ENCODE measurements at places on chromosomes 7 and 10.

- DNase-seq, result no peak
Observed at GRCh38 chr10:71366690-71367089, 30.0 kb upstream of the CDH23 start.

DNA sequence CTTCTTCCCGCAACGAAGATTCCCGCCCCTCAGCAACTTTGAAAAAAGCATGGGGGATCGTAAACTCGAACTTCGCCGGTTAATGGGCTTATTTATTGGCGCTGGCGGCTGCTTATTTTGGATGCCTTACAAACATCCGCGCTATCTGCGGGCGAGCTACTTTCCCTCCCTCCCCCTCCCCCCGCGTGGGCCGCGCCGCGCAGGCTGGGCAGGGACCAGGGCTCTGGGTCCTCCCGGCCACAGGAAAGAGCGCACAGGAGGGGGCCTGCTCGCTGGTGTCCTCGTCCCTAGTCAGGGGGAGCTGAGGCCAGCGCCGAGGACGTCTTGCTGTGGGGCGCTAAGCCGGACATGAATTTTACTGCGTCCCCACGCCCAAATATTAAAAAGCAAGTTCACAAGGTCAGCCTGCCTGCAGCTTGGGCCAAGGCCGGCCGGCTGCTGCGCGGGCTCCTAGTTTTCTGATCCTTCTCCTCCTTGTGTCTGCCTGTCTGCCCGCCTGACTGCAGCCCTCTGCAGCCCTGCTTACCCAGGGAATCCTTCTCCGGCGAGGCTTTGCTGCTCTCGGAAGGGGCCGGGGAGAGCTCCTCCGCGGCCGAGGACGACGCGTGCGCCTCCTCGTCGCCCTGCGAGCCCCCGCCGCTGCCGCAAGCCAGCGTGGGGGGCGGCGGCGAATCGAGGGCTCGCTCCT is 1.2 kb downstream of the HOXA10 start:
- no peak for DNase-seq

GRCh38 chr10:103852189-103852711 is 3.1 kb downstream of the SH3PXD2A start:
- no peak for DNase-seq

- no peak for DNase-seq
Observed at GRCh38 chr7:12814107-12814506, 126.7 kb downstream of the ARL4A start.

DNA sequence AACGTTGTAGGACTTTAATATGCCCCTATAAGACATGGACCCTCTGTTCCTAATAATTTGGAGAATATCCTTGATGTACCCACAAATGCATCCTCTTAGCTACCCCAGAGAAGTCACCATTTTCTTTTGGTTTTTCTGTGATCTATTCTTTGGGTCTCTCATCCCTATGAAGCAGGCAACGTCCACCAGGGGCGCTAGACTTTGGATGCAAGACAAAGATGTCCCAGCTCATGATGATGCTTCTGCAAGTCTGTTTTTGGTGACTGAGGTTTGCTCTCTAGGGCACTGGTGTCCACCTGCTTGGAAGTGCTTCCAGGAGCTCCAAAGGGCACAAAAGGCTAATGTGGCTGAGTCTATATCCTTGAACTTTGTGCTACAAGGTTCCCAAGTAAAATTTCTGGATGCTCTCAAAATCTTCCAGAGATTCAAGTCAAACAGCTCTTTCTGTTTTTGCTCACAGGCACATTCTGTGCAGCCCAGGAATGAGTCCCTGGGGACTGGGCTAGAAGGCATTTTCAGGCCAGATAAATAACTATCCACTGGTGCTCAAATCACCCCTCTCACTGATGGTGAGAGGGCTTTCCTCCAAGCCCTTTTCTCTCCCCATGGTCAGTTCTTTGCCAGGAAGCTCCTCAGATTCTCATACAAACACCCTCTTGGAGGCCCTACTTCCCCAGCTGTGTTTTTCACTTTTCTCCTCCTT is 166.4 kb downstream of the C7orf25 start:
- DNase-seq, result peak; percentile 33

- no peak for DNase-seq
Observed at GRCh38 chr10:132162021-132162531, 24.7 kb upstream of the DPYSL4 start.

GRCh38 chr7:25562673-25563182 is 334.4 kb upstream of the NPVF start:
- no peak for DNase-seq

DNA sequence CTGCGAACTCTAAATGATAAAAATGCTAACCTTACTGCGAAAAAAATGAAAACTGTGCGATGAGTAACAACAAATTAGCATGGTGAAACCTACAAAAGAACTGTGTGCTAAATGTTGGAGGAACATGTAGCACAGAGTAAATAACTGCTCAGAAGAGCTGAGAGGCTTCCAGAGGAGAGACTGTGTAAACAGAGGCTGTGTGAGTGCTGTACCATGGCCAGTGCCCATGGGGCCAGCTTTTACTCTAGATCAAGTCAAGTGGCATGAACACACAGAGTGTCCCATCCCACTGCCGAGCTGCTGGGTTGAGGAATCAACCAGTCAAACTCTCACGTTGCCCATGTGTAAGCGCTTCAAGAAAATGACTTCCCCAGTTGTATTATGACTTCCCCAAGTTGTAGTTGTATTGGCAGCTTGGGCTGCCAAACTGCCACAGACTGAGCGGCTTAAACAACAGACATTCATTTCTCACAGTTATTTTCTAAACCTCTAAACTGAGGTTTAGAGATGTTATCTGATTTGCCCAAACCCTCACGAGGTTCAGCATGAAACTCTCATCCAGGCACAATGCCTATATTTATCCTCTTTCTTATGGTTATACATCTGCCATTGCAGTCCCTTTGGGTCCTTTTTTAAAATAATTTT is 270.7 kb downstream of the ABCA13 start:
- no peak for DNase-seq

DNA sequence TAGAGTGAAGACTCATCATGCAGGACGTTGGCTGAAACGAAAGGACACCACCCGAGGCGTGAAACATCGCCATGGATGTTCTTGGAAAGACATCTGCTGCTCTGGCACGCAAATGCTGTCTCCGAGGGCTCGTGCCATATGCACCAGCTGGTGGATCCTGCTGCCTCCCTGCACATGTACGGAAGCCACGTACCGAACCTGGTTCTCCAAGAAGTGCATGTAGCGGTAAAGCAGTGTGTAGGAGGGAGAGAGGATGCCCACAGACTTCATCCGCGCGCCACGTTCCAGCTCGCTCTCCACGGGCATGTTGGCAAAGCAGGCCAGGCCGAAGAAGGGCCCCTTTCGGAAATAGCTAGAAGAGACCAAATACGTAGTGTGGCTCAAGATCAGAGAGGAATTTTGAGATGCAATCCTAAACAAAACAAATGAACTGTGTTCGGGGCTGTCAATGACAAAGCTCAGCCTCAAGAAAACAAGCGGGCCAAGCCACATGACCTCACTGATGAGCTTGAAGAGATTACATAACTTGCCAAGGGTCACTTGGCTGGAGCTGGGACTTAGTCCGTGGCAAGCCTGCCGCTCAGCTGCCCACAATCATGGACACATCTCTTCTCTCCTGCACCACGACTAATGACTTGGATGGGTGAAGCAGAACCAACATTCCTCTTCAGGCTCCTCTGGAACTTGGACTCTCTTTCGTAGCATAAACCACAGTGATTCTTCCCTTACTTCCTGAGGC is 16.5 kb downstream of the DENND11 start:
- no peak for DNase-seq

DNA sequence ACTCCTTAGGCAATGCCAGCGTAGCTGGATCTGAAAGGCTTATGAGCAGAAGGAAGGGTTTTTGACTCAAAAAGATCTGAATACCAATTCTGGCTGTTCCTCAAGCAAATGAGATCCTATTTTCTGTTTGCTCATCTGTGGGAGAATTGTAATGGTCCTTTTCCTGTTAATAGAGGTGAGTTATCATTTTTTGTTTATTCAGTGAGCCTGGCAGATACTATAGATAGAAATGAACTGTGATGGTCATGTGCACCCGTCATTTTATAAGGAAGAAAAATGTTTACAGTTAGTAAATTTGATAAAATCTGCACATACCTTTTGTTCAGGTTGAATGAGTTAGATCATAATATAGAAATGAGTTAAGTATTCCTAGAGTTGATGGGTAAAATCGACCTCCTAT is 97.7 kb downstream of the ACTR3B start:
- no peak for DNase-seq

DNA sequence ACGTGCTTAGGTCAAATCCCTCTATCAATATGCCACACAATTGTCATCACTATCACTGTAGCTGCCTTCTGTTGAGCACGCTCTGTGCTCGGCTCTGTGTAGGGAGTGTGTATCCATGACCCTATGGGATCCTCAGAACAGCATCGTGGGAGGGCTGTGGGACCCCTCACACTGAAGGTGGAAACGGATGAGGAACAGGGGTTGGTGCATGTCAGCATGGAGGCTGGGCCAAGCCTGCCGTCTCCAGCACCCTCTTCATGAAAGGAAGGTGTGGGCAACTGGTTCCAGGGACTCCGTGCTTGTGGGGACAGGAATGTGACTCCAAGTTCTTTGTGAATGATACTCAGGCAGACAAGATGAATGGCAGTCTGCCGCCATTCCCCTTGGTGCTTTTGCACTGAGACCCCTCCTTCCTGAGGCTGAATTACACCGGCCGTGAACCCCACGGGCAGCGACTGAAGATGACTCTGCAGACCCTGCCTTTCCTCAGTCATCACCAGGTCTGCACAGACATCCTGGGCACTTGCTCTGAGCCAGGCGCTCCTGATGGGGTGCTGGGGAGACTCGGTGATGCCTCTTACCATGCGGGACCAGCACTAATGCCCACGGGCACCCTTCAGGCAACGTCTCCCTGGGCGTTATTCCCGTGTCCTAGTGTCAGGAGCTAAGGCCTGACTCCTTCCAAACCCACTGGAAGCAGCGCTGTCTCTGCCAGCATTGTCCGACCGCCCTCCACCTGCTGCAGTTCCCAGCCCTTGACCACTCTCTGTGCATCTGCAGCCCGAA is 495.2 kb downstream of the TCERG1L start:
- DNase-seq, result no peak

DNA sequence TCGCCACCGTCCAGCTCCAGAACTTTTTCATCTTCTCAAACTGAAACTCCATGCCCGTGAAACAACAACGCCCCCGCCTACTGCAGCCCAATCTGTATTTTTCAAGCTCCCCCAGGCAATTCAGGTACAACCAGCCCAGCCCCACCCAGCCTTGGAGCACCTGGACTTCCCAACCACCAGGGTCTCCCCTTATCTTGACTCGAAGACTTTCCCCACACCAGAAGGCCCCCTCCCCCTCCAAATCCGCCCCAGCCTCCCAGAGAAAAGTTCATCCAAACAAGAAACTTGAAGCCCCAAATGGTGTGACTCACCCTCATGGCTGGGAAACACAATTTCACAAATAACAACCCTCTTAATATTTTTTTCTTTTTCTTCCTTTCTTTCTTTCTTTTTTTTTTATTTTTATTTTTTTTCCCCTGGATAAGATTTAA is 10.6 kb downstream of the ZCCHC24 start:
- DNase-seq, result peak; percentile 70

DNA sequence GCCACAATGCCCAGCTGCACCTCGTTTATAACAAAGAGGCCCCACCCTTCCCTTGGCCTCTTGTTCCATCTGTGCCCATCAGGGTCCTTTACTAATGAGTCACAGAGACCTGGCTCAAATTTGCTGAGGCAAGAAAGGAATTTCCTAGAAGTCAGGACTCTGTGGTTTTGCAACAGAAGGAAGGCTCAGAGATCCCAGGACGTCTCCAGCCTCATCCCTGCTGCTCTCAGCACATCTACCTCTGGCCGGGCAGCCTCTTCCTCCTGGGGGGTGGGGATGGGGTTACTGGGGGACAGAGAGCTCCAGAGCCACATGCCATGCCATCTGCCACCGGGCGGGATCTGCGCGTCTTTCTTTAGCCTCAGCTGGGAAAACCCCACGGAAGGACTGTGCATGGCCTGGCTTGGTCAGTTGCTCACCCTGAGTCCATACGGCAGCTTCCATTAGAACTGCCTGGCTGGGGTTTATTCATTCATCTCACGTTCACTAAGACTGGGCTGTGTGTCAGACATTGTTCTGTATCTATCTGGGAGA is 41.9 kb upstream of the PSMG3 start:
- DNase-seq, result peak; percentile 79

GRCh38 chr7:45031829-45032228 is 31.8 kb downstream of the CCM2 start:
- DNase-seq, result no peak

- peak; percentile 77 for DNase-seq
Observed at GRCh38 chr7:37211097-37211880, 237.4 kb downstream of the ELMO1 start.

GRCh38 chr10:86642499-86642898 is 11.8 kb upstream of the OPN4 start:
- peak; percentile 57 for DNase-seq

- no peak for DNase-seq
Observed at GRCh38 chr10:47454780-47455058, 29.2 kb downstream of the ANXA8 start.

- no peak for DNase-seq
Observed at GRCh38 chr10:71920540-71921323, 43.5 kb upstream of the CHST3 start.

- DNase-seq, result peak; percentile 90
Observed at GRCh38 chr7:901388-902154, 25.2 kb downstream of the GET4 start.

DNA sequence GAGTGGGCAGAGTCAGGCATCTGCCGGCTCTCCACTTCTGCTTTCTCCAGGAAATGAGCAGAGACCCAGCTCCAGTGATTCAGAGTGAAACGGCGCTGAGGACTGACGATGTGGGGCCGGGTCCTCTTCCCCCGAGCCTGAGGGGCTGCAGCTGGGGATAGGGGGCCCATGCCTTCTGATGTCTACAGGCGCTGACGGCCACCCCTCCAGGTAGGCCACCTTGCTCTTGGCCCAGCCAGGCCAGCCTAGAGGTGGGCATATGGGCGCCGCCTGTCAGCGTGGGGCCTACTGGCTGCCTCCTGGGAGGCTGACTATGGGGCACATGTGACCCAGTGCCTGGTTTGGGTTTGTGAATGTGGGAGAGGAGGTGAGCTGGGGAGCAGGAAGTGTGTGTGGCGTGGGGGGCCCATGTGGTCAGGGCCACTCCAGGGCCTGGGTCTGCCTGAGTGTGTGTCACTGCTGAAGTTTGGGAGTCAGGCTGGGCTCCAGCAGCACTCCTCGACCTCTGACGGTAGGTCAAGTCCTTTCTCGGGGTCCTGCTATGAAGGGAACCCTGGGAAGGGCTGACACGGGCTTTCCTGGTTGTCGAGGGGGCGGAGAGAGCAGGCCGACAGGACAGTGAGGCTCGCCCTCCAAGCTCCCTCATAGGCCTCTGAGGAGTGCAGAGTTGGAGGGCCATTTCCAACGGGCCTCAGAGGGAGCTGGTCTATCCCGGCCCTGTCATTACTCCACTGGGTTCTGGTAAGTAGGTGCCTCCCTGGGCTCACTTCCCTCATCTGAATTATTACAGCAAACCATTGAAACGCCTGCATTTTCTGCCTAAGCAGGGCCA is at the start of gene WDFY4:
TSS of gene WDFY4 (plus strand) at position 82 of the 832 bp plus-strand sequence. CDS start 24,860 bp downstream, outside the sequence.
- DNase-seq, result no peak

GRCh38 chr10:80579181-80579763 is 41.6 kb downstream of the SH2D4B start:
- DNase-seq, result no peak

DNA sequence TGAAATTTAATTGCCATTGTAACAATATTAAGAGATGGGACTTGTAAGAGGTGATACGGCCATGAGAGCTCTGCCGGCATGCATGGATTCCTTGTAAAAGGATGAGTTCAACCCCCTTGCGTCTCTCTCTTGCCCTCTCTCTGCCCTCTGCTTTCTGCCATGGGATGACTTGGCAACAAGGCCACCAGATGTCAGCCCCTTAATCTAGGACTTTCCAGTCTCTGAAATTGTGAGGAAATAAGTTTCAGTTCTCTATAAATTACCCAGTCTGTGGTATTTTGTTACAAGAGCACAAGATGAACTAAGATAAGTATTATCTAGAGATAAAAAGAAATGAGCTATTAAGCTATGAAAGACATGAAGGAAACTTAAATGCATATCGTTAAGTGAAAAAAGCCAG is 145.7 kb upstream of the AHR start:
- DNase-seq, result no peak
